ENCODE measurements at places on chromosomes 3 and 15.

DNA sequence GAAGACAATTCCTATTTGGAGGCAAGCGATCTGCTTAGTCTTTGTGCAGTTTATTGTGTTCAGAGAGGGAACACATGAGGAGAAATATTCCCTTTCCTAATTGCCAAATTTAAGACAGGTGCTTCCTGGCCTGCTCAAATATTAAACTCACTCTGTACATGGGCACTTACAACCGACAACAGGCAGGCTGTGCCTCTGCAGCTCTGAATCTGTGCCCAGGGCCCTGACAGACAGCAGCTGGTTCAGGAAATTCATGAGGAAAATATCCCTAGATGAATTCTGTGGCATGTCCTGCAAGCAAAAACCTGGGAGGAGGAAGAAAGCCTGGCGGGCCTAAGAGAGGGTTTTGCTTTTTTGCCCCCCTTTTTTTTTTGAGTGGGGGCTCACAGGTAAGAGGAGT, 169.3 kb upstream of the TRIM42 start:
- H3K27ac ChIP-seq: no peak overlapping the region
- peaks cover 2% of the 10 kb centered on the region for H3K27me3 ChIP-seq
- no peak for DNase-seq
- no peaks in the 10 kb centered on the region for H3K36me3 ChIP-seq

- peaks cover 5% of the 10 kb centered on the region for H3K36me3 ChIP-seq
- DNase-seq: peak; percentile 60
- H3K4me1 ChIP-seq: peaks cover 14% of the 10 kb centered on the region
- H3K27me3 ChIP-seq: peaks cover 67% of the 10 kb centered on the region
- peak overlapping the region; percentile 61 for H3K4me3 ChIP-seq
Observed at GRCh38 chr3:32818229-32818969, 602 bp downstream of the TRIM71 start.

DNA sequence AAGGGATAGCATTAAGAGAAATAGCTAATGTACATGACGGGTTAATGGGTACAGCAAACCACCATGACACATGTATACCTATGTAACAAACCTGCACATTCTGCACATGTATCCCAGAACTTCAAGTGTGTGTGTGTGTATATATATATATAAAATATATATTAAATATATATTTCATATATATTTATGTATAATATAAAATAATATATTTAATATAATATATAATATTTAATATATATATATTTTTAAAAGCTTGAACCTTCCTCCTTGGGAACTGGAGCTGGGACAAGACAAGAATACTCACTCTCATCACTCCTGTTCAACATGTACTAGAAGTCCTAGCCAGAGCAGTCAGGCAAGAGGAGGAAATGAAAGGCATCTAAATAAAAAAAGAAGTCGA, 149.3 kb downstream of the UNC13C start:
- H3K27ac ChIP-seq: no peak overlapping the region
- no peaks in the 10 kb centered on the region for H3K27me3 ChIP-seq
- DNase-seq: no peak
- H3K4me3 ChIP-seq: no peak overlapping the region
- no peaks in the 10 kb centered on the region for H3K4me1 ChIP-seq

DNA sequence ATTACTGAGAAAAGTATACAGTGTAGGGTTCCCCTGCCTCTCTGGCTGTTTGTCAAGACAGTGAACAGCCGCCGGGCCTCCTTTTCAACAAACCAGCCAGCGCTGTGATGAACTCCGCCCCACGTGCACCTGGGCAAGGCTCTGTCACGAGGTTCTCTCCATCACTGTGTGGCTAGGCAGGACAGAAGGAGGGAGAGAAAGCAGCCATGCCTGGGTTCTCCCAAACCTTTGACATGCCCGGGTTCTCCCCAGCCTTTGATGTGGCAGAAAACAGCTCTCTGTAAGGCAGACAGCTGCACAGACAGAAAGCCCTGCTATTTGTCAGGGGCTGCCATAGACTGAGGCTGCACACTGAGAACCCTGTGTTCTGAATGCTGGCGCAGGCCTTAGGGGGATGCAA, 101.4 kb upstream of the TRPM1 start:
- DNase-seq: peak; percentile 81
- H3K27ac ChIP-seq: no peak overlapping the region
- no peak overlapping the region for H3K4me3 ChIP-seq
- H3K4me1 ChIP-seq: peaks cover 40% of the 10 kb centered on the region
- H3K36me3 ChIP-seq: no peaks in the 10 kb centered on the region
- peaks cover 12% of the 10 kb centered on the region for H3K27me3 ChIP-seq

- no peak for DNase-seq
- peaks cover 33% of the 10 kb centered on the region for H3K4me1 ChIP-seq
- no peak overlapping the region for H3K27ac ChIP-seq
- peaks cover 9% of the 10 kb centered on the region for H3K36me3 ChIP-seq
- no peak overlapping the region for H3K4me3 ChIP-seq
- no peaks in the 10 kb centered on the region for H3K27me3 ChIP-seq
Observed at GRCh38 chr3:97993526-97993925, 21.3 kb upstream of the RIOX2 start.

DNA sequence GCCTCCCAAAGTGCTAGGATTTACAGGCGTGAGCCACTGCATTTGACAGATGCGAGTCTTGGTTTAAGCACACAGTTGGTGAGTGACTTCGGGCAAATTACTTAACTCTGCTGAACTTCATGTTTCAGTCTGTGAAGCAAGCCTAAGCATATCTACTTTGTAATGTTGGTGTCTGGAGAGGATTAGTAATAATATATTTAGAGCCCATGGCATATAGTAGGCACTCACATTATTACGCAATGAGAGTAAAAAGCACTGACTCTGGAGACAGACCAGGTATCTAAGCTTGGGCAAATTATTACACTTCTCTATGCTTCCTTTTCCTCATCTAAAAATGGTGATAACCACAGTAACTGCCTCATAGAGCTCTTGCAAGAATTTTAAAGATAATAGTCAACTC, 208.7 kb upstream of the P2RY1 start:
- H3K4me3 ChIP-seq: no peak overlapping the region
- no peak for DNase-seq
- H3K27ac ChIP-seq: no peak overlapping the region
- peaks cover 6% of the 10 kb centered on the region for H3K27me3 ChIP-seq

DNA sequence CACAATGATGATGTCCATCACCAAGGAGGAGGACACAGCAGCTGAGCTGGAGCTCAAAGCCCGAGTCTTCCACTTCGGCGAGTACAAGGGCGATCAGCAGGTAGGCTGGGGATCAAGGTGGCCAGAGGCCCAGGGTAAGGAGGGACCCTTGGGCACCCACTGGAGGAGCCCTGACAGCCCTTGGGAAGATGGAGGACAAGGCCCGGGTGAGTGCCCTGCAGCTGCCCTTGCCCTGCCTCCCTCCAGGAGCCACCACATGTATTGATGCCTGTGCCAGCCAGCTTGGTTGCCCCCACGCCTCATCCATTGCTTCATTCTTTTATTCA, 38.4 kb downstream of the CFAP100 start:
- no peaks in the 10 kb centered on the region for H3K4me1 ChIP-seq
- H3K4me3 ChIP-seq: no peak overlapping the region
- no peak for DNase-seq

DNA sequence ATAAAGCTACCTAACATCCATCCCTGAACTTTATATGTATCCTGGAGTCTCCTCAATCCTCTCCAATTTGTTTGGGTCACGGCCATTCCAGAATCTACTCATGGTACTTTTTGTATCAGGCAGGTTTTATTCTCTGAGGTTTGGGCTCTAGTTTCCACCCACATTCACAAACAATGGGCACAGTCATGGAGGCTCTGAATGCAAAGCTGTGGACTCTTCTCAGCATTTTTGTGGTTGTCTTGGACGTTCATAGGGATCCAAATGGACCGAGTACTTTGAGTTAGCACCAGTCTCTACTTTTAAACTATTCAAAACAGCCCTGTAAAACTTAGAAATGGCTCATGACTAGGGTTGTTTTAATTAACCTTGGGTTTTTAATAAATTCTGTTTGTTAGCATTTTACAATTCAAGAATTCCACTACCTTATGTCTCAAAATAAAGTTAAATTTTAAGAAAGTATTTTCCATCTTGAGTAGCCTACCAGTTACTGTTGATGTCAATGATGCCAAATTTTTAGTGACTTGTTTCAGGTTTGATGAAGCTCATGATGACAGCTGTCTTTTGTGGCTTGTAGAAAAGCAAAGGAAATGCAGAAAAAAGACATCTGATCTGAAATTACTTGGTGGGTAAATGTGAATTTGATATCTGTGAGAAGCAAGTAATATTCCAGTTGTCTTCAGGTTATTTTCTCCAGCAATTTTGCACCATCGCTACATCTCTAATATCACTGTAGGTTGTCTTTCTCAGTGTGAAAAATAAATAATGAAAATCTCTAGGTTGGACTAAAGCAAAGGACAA, 275.7 kb upstream of the THBS1 start:
- H3K4me3 ChIP-seq: no peak overlapping the region
- no peaks in the 10 kb centered on the region for H3K4me1 ChIP-seq
- H3K27me3 ChIP-seq: peaks cover 15% of the 10 kb centered on the region
- H3K27ac ChIP-seq: no peak overlapping the region
- no peaks in the 10 kb centered on the region for H3K36me3 ChIP-seq

DNA sequence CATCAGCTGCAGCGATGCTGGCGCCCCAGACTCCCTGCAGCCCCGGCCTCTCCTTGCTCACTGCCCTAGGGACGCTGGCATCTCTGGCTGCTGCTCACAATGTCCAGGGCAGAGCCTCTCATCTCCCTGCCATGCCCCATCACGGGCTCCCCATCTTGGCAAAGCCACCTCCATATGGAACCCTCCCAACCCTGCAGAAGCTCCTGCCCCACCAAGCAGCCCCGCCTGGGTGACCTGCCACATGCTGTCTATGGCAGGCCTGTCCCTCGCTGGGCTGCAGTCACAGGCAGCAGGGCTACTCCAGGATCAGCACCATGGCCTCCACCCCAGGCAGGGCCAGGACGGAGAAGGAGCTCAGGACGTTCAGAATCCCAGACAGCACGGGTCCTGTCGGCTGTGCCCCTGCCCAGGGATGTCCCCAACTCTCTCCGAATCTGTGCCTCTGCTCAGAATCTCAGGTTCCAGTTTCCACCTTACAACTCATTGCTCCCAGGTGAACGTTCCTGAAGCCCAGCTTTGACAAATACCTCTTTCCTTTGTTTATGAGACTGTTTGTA, 58.4 kb downstream of the PLXNA1 start:
- DNase-seq: no peak
- H3K4me1 ChIP-seq: no peaks in the 10 kb centered on the region
- H3K27ac ChIP-seq: no peak overlapping the region
- H3K27me3 ChIP-seq: no peaks in the 10 kb centered on the region

Data from activated CD4-positive, alpha-beta T cell treated with anti-CD3 and anti-CD28 coated beads, Interleukin-2, amount 10 ng/mL, durations not matched to agents 24 days and 14 days (primary cell).